ENCODE measurements at places on chromosomes 5 and 9.

DNA sequence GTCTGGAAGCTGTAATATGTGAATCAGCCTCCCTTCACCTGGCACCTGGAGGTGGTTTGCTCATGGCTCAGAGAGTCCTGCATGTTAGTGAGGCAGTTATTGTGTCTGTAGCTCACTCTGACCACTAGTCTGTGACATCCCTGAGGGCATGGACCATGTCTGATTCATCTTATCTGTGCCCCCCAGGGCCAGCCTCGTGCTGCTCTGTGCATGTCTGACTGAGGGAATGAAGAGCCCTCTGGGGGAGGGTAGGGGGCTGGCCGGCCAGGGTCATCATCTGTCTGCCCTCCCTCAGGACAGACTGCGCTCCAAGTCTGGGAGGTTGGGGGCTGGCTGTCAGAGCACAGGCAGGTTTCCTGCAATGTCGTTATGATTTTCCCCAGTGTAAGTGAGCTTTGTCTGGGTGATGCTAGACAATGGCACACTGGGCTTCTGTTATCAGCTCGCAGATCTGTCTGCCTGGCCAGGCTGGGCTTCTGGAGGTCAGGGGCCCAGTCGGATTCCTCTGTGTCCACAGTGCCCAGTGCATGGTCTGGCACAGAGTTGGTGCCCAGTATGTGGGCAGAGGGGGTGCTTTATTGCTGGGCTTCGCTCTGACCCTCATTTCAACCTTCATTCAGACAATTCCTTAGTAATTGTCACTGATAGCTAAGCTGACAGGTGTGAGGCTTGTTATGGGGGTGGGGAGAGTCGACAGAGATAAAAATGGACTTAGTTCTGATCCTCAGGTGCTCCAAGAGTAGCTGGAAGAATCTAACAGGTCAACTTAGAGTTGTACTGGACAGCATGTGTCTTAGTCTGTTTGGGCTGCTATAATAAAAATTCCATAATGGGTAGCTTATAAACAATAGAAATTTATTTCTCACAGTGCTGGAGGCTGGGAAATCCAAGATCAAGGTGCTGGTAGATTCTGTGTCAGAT, 85.7 kb upstream of the SHB start:
- DNase-seq = no peak

GRCh38 chr5:127683008-127683407, 20.2 kb upstream of the CCDC192 start:
- DNase-seq = no peak

GRCh38 chr5:135307143-135307903, 91.7 kb downstream of the MACROH2A1 start:
- DNase-seq = no peak

DNA sequence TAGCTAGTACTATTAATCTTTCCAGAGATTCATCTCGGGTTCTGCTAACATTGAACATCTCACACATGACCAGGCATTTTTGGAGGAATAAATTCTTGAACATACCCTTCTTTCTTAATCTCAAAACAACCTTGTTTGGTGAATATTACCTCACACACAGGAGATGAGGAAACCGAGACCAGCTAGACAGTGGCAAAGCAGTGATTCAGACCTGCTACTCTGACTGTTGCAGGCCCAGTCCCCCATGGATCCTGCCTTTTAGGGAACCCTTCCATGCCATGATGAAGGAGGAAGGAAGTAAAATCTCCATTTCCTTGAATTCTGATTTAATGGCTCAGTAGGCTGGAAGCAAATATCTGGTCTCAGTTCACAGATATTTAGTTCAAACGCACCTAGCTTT, 2.6 kb downstream of the PCSK5 start:
- no peak for DNase-seq

- no peak for DNase-seq
These were observed 36.4 kb downstream of the SNX30 start for GRCh38 chr9:112786829-112787520.

All from activated CD4-positive, alpha-beta T cell treated with anti-CD3 and anti-CD28 coated beads for 1 hour (primary cell).